ENCODE measurements at places on chromosomes 5 and 9.

DNA sequence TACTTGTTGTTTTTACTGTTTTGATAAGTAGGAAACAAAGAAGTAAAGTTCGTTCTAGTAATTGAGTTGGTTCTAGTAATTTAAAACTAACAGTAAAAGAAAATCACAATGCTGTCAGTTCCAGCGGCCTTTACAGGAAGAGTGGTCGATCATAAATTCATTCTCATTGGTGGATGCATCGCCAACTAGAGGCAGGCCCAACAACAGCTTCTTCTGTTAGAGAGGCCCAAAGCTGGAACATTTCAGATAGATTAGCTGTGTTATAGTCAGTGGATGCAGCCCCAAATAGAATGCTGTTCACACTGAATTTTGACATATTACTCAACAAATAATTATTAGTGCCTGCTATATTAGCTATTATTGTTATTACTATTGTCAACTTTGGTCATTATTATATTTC is 80.8 kb downstream of the ARRDC3 start:
- DNase-seq: no peak

- DNase-seq: peak; percentile 62
These were observed 662 bp downstream of the SUSD3 start for GRCh38 chr9:93059011-93059714.

- DNase-seq: no peak
These were observed 165.4 kb downstream of the COL23A1 start for GRCh38 chr5:178424810-178425177.

DNA sequence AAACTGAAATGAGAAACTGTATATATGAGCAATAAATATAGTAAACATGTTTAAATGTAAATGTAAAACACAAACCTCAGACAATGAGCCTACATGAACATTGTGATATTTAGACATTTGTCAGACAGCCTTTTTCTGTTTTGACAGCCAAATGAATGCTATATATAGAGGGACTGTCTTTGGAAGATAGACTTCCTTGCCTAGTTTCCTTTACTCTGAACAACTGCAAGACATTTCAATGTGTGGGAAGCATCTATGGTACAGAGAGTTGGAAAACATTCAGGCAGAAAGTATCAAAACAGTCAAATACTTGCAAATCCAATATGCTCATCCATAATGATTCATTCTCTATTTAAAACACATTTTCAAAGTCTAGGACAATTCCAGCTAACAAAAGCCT is 31.7 kb upstream of the TUSC1 start:
- DNase-seq: no peak

DNA sequence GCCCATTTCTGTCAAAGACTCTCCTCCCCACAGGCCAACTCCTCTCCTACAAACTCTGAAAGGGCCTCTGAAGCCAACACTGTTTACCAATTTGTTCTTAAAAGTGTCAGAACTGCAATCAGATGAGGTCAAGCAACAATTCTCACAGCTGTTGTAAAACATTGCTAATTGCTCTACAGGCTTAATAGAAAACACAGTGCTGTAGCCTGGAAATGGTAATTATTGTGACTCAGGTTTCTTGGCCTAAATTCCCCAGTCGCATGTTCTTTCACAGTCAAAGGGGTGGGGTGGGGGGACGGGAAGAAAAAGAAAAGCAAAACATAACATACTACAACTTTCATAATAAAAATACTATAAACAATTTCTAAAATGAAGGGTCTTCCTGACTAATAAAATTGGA is 343.2 kb downstream of the DMAC1 start:
- no peak for DNase-seq

Data from B cell (primary cell).